ENCODE measurements at places on chromosomes 4 and X.

DNA sequence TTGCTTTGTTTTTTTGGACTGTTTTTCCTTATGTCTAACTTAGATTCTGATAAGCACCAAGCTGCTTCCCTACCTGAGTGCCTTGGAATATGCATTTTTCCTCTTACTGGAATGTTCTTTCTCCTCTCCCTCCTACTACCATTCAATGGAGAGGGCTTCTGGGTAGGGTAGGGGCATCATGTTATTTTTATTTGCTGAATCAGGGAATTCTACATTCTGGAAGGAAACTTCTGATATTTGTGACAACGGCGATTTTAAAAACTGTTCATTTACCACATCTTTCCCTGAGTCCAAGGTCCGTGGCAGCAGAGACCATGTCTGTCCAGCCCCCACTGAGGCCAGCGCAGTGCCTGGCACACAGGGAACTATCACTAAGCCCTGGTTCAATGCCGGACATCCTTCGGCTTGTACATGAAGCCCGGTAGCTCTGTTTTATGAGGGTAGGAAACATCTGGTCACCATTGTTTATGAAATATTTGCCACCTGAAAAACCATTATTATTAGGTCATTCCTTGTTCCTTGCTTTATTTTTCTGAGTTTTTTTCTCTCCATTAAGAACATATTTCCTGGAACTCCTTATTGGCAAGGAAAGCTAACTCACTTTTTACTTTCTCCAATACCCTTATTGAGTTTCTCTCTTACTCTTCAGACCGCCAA lies 57.0 kb downstream of the PALLD start:
- DNase-seq: no peak

GRCh38 chr4:77505275-77505957 lies 100.2 kb upstream of the CXCL13 start:
- no peak for DNase-seq

- DNase-seq: no peak
Observed at GRCh38 chrX:2609431-2610238, 81.5 kb upstream of the CD99 start.

DNA sequence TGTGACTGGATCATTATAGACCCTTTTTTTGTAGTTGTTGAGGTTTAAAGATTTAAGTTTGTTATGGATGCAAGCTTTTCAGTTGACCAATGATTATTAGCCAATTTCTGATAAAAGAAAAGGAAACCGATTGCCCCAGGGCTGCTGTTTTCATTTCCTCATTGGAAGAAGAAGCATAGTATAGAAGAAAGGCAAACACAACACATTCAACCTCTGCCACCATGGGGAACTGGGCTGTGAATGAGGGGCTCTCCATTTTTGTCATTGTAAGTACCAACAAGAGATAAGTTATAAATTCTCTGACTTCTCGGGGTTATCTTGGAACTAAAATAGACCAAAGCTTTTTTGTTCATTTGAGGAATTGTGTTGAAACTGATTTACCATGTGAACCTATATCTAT lies at the start of gene CYBB:
CYBB (plus strand) TSS at position 203 of the 400 bp plus-strand sequence; CDS start at position 222, 19 bp downstream.
- no peak for DNase-seq

GRCh38 chrX:104660092-104660491 lies 94.1 kb downstream of the IL1RAPL2 start:
- no peak for DNase-seq

DNA sequence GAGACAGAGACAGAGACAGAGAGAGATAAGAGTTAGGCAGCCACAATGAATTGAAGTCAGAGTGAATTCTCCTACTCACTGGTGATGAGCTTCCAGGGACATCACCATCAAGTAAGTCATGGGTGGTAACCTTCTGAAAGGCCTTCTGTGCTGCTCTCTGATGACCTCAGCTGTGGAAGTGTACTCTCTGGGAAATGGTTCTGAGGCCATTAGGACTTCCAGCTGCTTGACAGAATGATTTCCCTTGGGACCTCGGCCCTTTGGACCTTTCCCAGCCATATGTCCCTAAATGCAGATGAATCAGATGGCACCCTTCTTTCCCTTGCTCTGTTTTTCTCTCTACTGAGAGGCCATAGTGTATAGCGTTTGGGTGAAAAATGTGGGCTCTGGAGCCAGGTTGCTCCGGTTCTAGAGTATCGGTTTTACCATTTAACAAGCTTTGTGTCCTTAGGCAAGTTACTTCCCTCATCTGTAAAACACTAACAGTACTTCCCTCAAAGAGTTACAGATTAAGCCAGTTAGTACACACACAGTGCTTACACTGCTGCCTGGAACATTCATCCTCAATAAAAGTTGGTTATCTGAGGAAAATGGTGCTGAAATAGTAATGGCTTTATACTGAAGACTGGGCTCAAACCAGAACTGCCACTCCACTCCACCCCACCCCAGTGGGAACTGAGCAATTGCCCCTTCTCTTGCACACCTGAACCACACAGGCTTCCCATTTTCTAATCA lies 7.6 kb downstream of the SEPTIN11 start:
- DNase-seq: no peak

DNA sequence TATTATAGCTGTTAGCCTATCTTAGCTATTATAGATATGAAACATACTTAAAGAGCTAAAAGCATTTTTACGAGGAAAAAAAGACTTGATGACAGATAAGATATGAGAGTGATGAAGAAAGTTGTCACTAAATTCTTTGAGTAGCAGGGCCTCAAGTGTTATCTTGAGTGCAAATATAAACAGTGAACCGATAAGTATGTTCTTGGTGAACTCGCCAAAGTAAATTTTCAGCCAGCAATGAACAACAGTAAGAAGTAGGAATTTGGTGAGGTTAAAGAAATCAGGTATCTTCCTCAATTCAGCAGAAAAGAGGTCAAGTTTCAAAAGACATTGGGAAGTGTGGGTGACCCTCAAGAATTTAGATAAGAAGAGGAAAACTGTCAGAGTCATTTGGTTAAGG lies 471.8 kb upstream of the FTHL17 start:
- no peak for DNase-seq

DNA sequence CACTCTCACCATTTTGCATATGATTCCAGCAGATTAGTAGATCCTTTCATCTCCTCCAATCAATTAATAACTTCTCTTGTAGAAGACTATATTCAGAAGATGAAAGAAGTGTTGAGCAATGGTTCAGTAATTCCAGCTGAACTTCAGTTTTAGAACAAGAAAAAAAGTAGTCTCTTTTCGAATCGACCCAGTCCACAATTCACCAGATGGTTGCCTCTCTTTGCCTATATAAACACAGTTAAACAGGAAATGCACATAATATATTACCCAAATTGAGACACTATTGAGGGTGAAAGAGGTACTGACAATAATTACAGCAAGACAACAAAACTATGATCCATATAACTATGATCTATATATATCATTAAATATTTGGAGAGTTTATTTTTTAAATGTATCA lies 16.8 kb upstream of the FAM241A start:
- no peak for DNase-seq

DNA sequence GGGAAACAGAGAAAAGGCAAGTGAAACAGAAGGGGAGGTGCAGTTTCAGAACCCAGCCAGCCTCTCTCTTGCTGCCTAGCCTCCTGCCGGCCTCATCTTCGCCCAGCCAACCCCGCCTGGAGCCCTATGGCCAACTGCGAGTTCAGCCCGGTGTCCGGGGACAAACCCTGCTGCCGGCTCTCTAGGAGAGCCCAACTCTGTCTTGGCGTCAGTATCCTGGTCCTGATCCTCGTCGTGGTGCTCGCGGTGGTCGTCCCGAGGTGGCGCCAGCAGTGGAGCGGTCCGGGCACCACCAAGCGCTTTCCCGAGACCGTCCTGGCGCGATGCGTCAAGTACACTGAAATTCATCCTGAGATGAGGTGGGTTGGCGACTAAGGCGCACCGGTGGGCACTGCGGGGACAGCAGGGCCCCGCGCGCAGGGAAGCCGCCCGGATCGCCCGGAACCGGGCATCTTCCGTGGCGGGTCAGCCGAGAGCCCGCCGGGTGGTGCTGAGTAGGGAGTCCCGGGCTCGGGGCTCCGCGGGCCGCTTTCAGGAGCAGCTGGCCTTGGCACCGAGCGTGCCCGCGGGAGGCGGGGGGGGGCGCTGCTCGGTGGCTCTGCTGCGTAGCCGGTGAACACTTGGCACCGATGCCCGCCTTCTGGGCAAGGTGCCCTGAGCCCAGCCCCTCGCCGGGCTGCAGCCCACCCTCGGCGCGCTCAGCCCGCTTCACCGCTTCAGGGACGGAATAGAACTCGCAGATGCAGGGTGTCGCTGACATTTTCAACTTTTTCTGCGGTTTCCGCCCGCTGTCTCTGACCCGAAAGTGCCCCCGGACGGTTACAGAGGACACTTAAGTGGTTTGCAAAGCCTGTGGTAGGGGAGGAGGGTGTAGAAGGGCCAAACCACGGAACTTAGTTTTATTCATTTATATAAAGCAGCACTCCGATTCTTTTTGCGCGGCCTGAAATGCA lies at the start of gene CD38:
CD38 (plus strand) TSS at position 40 of the 953 bp plus-strand sequence; CDS start at position 127, 87 bp downstream.
- peak; percentile 19 for DNase-seq

- no peak for DNase-seq
Observed at GRCh38 chr4:42672359-42673081, 15.6 kb upstream of the ATP8A1 start.

GRCh38 chr4:21195682-21196081 lies 495.4 kb downstream of the PACRGL start:
- DNase-seq: no peak

GRCh38 chrX:37599729-37600128 lies 28.3 kb downstream of the LANCL3 start:
- no peak for DNase-seq

DNA sequence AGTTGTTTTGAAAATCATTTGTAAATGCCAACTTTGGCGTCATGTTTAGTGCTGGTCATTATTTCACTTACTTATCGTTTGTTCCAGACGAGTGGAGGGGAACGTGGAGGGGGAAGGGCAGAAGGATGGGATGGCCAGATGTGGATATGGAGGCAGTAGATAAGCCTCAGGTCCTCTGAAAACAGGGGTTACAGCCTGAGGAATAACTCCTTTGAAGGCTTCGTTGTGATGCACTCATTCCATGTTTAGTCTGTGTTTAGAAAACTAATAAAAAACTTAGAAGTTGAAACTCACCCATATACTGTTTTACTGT lies 1.1 kb downstream of the MOB1B start:
- DNase-seq: no peak

DNA sequence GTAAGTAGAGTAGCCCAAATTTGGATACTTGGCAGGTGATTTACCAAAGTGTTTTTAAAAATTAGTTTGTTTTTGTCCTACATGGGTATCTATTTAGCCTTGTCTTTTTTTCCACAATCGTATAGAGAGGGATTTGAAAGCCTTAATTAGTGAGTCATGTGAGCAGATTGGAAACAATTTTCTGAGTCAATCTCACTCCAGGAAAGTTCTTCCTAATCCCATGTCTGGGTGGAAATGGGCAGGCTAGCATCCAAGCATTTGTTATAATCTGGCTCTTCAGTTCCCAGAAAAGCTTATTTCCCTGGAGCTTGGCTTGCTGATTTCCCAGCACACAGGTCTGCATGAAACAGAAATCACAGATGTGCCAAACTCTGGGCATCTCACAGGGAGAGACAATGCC lies 426.9 kb upstream of the BOD1L1 start:
- DNase-seq: no peak

- no peak for DNase-seq
Observed at GRCh38 chr4:54274795-54275665, 45.9 kb downstream of the PDGFRA start.

DNA sequence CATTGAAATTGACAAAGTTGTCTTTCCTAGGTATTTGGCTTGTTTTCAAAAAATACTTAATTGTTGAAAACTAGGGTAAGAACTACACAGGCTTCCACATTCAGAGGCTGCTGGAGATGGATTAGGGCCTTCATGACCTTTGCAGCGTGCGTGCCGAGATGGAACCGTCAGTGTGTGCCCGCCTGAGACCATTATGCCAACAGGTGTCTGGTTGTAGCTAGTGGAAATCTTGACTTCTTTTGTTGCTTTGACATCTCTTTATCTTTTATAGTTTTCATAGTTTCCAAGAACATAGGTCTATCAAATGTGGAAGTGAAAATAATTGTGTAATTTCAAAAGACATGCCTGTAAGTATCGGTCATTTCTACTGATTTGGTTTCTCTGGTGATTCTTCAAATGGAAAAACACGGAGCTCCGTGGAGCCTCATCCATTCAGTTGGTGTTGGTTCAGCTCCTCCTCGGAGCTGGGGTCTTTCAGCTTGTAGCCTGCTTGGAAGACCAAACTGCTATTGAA lies 38.9 kb upstream of the CLCN4 start:
- DNase-seq: no peak

DNA sequence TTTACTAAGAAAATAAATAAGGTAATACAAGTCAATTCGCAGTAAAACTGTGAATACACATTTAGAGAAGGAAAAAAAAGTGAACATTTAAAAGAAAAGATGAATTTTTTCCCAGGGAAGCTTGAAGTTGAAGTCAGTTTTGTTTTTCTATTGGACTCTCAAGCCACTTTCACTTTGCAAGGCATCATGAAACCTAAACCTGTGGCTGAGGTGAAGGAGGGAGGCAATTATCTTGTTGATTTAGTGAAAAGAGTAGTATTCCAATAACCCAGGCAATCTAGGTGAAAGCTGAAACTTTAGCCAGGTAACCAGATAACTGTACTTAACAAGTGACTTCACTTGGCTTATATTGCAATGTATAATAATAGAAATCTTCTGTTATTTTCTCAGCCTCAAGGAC lies 138.6 kb downstream of the HDX start:
- no peak for DNase-seq

DNA sequence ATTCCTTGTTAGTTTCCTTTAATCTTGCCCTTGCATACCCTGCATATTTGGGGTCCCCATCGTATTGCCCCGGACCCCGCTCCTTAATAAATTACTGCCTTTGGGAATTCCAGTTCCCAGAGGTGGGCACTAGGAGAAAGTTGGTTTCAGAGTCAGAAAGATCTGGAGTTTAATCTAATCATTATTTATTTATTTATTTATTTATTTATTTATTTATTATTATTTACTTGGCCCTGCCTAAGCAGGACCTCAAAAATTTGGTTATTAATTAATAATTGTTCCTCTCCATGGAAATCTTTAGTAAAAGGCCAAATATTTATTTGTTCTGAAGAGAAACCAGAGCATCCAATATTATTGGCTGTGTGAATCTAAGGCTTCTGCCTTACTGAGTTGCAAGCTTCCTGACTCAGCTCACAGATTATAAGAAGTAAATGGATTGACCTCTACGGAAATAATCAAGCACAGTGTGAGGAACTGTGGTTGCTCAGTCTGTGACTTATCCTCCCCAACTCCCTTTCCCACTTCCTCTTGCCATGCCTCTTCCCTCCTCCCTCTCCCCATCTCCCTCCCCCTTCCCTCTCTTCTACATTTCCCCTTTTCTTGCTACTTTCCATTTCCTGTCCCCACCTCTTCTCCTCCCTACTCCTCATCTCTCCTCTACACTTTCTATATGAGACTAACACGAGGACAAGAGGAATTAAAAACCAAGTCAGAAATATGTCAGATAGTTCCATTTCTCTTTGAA lies 61.5 kb upstream of the AP1S2 start:
- no peak for DNase-seq

DNA sequence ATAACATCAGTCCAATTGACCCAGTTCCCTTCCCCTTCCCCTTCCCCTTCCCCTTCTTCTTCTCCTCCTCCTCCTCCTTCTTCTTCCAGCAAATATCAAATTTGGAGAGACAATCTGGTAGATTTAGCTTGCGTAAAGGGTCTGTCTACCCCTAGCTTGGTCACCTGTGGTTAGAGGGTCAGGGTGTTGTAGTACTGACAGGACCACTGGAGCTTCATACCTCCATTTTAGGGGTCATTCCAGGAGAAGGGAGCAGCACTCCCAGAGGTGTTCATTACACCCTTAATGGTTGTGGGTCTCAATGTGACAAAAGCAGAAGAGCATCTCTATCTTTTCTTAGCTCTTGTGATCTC lies 3.7 kb upstream of the FGB start:
- no peak for DNase-seq
